ENCODE measurements at places on chromosomes 13 and 19.

GRCh38 chr13:44212633-44213396 is 160.8 kb upstream of the SERP2 start:
- DNase-seq = no peak

DNA sequence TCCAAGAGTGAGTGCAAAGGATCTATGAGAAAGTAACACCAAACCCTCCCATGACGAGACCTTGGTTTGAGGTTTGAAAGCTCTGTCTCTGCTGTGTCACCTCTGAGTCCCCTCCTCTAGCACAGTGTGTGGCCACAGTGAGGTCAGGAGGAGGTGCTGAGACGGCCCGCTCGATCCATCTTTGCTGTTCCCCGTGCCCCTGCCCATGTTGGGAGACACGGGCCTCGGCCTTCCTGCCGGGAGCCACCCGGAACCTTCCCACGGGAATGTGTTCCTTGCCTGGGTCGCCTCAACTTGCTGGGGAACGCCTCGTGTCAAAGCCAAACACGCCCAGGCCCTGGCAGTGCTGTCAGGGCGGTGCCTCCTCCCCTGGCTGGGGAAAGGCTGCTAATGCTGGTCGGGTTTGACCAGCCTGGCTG is 10.1 kb downstream of the NANOS3 start:
- no peak for DNase-seq

DNA sequence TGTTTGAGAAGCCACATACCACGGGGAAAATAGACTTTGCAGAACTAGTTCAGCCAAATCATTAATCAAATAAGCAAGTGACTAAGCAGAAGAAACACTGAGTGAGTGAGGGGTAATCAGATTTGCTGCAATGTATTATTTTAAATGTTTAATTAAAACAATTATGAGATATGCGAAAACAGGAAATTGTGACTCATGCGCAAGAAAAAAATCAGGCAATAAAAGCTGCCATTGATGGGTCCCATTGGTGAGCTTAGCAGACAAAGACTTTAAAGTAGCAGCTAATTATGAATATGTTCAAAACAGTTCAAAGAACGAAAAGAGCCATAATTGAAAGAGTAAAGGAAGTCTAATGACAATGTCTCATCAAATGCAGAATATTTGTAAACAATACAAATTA is 644.1 kb downstream of the GPC5 start:
- DNase-seq = no peak

- no peak for DNase-seq
Observed at GRCh38 chr13:43315522-43315921, 292.1 kb downstream of the DNAJC15 start.

All from osteocyte (in vitro differentiated cells).